ENCODE measurements at places on chromosomes 16 and 17.
A peak's percentile ranks its signal among the peaks of the same experiment; 100 is the strongest.

- no peak for DNase-seq
Measured at GRCh38 chr17:33292981-33293867, at the start of gene ASIC2. Gene ASIC2 (minus strand): TSS chr17:33293295.

GRCh38 chr17:79981090-79981489 is 54.6 kb downstream of the TBC1D16 start:
- DNase-seq: no peak

GRCh38 chr16:4498546-4499195 is 22.5 kb downstream of the HMOX2 start:
- no peak for DNase-seq

DNA sequence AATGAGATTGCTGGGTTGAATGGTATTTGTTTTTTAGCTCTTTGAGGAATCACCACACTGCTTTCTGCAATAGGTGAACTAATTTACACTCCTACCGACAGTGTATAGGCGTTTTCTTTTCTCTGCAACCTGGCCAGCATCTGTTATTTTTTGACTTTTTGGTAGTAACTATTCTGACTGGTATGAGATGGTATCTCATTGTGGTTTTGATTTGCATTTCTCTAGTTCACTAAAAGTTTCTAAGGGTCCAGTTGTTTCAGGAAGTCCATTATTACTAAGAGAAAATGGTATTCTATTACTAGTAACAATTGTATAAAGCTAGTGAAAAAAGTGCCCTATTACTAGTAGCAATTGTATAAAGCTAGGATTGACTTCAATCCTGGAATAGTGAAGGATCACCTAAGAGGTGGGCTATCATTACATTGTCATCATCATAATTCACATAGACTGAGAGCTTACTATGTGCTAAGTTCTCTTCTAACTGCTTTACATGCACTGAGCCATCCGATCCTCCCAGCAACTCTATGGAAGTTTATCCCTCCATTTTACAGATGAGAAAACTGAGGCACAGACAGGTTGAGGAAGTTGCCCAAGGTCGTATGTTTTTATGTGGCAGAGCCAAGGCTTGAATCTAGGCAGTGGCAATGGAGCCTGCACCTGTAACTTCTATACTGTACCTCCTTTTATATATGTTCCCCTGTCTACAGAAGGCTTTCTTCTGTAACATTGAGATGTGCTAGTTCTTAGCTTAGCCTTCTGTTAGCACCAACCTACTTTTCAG is 13.4 kb upstream of the SMIM36 start:
- DNase-seq: no peak

GRCh38 chr17:39231591-39232551 is 6.1 kb upstream of the STAC2 start:
- no peak for DNase-seq

DNA sequence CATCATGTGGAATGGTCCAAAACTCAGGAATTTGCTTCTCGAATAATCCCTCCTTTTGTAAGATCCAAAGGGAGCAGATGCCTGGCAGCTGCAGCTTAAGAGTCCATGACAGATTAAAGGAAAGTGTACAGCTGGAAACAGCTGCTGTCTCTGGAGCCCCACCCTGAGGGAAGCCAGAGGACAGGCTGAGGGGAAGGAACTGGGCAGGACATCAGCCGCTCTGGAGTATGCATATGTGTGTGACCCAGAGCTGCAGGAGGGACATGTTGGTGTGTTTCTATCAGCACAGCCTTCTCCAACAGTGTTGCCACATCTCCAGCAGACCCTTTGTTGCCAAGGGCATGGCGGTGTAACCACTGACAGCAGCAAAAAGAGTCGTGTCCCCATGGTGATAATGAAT is 46.2 kb downstream of the CYB561 start:
- DNase-seq: no peak

- peak; percentile 89 for DNase-seq
Measured at GRCh38 chr16:85615852-85616606, 2.9 kb downstream of the GSE1 start.

GRCh38 chr16:57482845-57483545 is 3.3 kb downstream of the DOK4 start:
- no peak for DNase-seq

GRCh38 chr16:2175454-2175853 is 19.9 kb downstream of the TRAF7 start:
- no peak for DNase-seq

- no peak for DNase-seq
Measured at GRCh38 chr17:76255801-76256429, 9.2 kb upstream of the UBALD2 start.

DNA sequence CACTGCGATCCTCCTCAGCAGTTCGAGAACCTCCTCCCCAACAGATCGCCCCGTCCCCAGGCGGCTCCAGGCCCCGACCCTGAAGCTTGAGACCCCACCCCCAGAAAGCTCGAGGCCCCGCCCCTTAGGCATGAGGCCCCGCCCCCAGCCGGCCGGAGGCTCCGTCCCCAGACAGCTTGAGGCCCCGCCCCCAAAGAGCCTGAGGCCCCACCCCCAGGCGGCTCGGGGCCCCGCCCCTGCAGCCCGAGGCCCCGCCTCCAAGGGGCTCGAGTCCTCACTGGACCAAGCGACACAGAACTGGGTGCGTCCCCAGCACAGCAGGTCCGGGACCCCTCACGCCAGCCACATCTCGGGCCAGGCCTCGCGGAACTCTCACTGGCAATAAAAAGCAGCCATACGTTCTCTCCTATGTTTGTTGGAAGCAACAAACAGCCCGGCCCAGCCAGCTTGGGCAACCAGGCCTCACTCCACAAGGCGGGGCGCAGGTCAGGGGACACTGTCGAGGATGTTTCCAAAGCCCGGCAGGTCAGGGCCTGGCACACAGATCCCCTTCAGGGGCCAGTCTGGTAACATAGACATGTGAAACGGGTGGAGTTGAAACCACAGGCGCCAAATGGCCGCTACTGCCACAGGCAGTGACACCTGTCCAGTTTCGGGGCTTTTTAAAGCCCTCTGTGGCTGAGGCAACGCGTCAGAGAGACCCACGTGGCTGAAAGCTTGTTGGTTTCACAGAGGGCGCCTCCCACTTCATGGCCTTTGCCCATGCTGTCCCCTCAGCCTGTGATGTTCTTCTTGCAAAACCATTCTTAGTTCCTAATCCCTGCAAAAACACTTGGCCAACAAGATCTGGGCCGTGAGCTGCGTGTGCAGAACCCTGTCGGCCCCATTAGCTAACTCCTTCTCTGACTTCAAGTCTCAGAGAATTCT is 224.2 kb downstream of the PARN start:
- DNase-seq: peak; percentile 44

DNA sequence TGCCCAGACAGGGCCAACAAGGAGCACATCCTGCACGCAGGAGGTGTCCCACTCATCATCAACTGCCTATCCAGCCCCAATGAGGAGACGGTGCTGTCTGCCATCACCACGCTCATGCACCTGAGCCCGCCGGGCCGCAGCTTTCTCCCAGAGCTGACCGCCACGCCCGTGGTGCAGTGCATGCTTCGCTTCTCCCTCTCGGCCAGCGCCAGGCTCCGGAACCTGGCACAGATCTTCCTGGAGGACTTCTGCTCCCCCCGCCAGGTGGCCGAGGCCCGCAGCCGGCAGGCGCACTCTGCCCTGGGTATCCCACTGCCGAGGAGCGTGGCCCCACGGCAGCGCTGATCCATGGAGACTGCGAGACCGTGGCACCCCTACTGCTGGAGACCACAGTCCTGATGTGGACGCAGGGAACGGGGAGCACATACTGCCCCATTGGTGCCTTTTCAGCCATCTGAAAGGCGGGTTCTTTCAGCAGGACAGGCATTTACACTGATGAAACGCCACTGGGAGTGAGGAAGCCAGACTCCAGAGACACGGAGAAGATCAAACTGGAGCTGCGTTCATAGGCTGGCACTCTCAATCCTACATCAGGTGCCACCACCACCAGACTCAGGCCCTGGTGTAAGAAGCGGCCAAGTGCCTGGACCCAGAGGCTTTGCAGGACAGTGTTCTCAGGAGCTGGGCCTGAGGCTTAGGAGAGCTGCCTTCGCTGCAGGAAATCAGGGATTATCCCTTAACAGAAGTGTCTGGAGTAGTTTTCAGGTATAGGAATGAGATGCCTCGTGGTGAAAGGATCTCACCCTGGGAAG is 2.6 kb downstream of the NT5C start:
- no peak for DNase-seq

GRCh38 chr17:81537343-81537855 is 9.2 kb downstream of the FSCN2 start:
- DNase-seq: no peak

GRCh38 chr17:57914273-57915142 is 40.7 kb downstream of the CUEDC1 start:
- DNase-seq: no peak

DNA sequence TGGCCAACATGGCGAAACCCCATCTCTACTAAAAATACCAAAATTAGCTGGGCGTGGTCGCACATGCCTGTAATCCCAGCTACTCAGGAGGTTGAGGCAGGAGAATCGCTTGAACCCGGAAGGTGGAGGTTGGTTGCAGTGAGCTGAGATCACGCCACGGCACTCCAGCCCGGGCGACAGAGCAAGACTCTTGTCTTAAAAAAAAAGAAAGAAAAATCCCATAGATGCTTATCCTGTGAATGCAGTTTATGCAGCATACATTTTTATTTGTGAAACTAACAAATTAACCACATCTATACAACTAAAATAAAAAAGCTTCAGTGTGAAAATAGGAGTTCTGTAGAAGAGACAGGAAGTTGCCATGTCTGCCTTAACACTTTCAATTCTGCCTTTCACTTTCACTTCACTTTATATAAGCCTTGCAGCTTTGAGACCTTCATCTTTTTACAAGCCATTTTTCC is 7.1 kb downstream of the IGSF6 start:
- DNase-seq: no peak
